ENCODE measurements at places on chromosomes 6 and 20. TPM values are rescaled to one million over a fixed set of nuclear protein-coding genes. Genes with fewer than 3 reads are reported as not detected.

DNA sequence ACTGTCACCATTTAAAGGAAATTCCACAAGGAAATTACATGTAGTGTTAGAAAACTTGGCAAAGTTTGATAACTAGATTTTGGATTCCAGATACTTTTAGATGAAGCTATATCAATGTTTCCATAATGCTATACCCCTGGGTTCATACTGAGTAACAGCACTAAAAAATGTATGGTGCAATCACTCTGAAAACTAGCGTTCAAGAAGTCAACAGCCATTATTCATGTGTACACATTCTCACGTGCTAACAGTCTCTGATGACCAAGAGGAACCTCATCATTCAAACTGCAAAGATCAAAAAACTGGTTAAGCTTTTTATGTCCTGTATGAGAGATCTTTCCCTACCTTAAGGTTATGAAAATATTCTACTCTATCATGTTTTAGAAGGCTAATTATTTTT is 197.6 kb downstream of the GMDS start:
- no peak overlapping the region for H3K27ac ChIP-seq
- H3K4me3 ChIP-seq = no peak overlapping the region
- no peaks in the 10 kb centered on the region for H3K36me3 ChIP-seq
- no peak for DNase-seq

- H3K36me3 ChIP-seq = no peaks in the 10 kb centered on the region
- DNase-seq = no peak
- peaks cover 37% of the 10 kb centered on the region for H3K4me1 ChIP-seq
- H3K27me3 ChIP-seq = no peaks in the 10 kb centered on the region
Observed at GRCh38 chr6:33742092-33742491, 4.6 kb downstream of the IP6K3 start.

- no peaks in the 10 kb centered on the region for H3K27me3 ChIP-seq
- DNase-seq = no peak
- no peak overlapping the region for H3K27ac ChIP-seq
Observed at GRCh38 chr20:646107-646867, 6.7 kb downstream of the SRXN1 start.

DNA sequence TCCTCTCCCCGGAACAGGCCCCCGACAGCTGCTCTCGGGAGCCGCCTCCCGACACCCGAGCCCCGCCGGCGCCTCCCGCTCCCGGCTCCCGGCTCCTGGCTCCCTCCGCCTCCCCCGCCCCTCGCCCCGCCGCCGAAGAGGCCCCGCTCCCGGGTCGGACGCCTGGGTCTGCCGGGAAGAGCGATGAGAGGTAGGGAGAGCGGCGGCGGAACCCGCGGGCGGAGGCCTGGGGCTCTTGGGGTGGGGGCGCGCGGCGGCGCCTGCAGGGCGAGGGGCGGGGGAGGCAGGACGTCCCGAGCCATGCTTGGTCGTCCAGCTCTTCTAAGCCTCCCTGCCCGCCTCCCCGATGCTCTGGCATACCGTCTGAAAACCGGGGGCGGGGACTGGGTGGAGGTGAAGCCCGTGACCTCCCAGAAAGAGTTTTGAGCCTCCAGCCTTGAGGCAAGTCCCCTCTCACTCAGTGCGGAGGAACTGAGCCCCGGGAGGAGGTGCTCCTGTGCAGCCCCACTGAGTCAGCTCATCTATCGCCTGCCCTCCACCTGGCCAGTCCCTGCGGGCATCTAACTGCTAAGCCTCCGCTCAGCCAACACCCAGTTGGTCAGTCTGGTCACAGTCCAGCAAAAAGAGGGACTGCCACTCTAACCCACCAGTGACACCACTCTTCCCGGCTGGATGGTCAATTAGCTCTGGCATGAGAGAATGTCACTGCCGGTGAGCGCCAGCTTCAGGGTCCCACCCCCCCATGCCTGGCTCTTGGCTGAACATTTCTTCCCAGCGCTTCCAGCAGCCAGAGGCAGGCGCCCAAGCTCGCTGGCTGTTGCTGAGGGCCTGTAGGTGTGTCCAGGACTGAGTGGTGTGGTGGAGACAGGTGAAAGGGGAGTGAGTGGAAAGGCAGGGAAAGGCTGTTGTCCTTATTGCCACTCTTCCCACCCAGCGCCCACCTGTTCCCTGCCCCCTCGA is 482 bp downstream of the DDR1 start:
- H3K27ac ChIP-seq = peak overlapping the region; percentile 95
- peak overlapping the region; percentile 61 for H3K4me3 ChIP-seq
- peaks cover 77% of the 10 kb centered on the region for H3K4me1 ChIP-seq
- DNase-seq = no peak
- H3K36me3 ChIP-seq = peaks cover 7% of the 10 kb centered on the region

DNA sequence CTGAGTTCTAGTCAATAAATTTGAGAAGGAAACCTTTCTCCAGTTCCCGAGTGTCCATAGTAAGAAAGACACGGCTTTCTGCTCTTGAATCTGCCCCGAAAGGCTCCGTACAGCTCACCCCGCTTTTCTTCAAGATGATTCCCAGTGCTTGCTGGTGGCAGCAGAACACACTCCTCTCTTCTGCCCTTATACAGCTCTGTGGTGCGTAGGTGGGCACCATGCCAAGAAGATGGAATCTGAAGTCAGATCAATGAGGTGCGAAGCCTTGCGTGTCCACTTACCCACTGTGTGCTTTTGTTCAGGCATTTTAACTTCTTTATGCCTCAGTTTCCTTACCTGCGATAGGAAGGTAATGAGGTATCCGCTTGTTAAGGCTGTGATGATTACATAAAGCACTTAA is 142.2 kb downstream of the WDR27 start:
- H3K27ac ChIP-seq = no peak overlapping the region
- no peaks in the 10 kb centered on the region for H3K27me3 ChIP-seq
- no peak overlapping the region for H3K4me3 ChIP-seq

- no peaks in the 10 kb centered on the region for H3K36me3 ChIP-seq
- no peaks in the 10 kb centered on the region for H3K27me3 ChIP-seq
- H3K4me1 ChIP-seq = no peaks in the 10 kb centered on the region
- no peak overlapping the region for H3K4me3 ChIP-seq
- no peak overlapping the region for H3K27ac ChIP-seq
- DNase-seq = no peak
Observed at GRCh38 chr6:146709036-146709622, 110.4 kb downstream of the ADGB start.

- no peaks in the 10 kb centered on the region for H3K27me3 ChIP-seq
- H3K36me3 ChIP-seq = no peaks in the 10 kb centered on the region
- no peak for DNase-seq
- H3K27ac ChIP-seq = no peak overlapping the region
Observed at GRCh38 chr6:19979059-19979458, 141.9 kb downstream of the ID4 start.

DNA sequence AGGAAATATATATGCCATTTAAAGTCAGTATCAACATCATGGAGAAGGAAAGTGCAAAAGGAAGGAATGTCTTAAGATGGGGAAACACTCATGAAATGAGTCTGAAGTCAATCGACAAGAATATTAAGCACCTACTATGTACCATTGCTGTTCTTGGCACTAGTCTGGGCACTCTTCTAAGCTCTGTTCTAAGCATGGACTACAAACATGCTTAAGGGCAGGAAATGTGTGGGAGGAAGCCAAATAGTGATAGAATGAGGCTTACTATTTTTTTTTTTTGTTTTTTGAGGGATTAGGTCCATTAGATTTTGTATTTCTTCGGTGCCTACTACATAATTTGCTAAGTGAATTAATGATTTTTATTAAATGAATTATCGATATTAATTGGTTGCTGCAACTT is 83.8 kb upstream of the SUPT3H start:
- H3K36me3 ChIP-seq = no peaks in the 10 kb centered on the region
- H3K27me3 ChIP-seq = no peaks in the 10 kb centered on the region
- no peak overlapping the region for H3K4me3 ChIP-seq
- no peaks in the 10 kb centered on the region for H3K4me1 ChIP-seq
- DNase-seq = no peak

- no peaks in the 10 kb centered on the region for H3K4me1 ChIP-seq
- no peaks in the 10 kb centered on the region for H3K27me3 ChIP-seq
- no peak overlapping the region for H3K4me3 ChIP-seq
Observed at GRCh38 chr20:59723607-59724456, 119.5 kb downstream of the PHACTR3 start.

GRCh38 chr6:51531623-51532022 is 555.8 kb downstream of the PKHD1 start:
- no peak for DNase-seq
- H3K4me1 ChIP-seq = no peaks in the 10 kb centered on the region
- H3K27me3 ChIP-seq = no peaks in the 10 kb centered on the region
- no peak overlapping the region for H3K27ac ChIP-seq

DNA sequence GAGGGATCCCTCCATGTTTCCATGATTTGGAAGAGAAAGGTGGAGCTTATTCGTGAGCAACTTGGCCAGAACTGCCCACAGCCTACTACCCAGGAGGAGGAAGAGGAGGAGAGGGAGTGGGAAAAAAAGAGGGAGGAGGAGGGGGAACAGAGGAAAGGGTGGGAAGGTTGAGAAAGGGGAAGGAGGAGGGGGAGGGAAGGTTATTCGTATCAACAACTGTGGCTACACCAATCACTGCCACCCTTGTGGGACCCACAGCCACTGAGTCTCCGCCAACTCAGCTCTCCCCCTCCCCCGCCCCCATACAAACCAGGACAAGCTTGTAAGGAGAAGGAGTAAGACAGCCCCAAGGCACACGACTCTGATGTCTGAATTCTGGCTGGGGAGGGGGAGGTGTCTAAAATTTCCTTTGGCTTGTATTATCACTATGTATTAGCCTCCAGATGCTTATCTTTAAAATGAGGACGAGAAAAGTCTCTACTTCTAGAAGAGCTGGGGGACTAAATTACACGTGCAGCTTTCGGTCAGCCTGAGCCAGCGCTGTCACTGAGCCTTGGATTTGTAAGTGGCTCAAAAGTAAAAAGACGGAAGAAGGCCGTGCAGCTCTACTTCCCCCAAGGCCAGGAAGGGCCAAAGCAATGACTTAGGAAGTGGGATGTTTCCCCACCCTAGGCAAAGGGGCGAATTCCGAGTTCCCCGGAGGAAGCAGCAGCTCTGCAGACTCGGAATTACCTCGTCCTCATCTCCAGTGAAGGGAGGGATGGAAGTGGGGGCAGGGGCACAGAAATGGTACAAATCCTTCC is 1.0 kb downstream of the FKBP1A start:
- H3K4me3 ChIP-seq = peak overlapping the region; percentile 91
- H3K27ac ChIP-seq = peak overlapping the region; percentile 88
- H3K27me3 ChIP-seq = no peaks in the 10 kb centered on the region
- peaks cover 65% of the 10 kb centered on the region for H3K4me1 ChIP-seq
- no peaks in the 10 kb centered on the region for H3K36me3 ChIP-seq

- H3K4me3 ChIP-seq = no peak overlapping the region
- H3K36me3 ChIP-seq = no peaks in the 10 kb centered on the region
- no peaks in the 10 kb centered on the region for H3K4me1 ChIP-seq
- no peak overlapping the region for H3K27ac ChIP-seq
- H3K27me3 ChIP-seq = no peaks in the 10 kb centered on the region
Observed at GRCh38 chr6:137723273-137724017, 143.6 kb upstream of the TNFAIP3 start.

- H3K4me1 ChIP-seq = no peaks in the 10 kb centered on the region
- no peak overlapping the region for H3K4me3 ChIP-seq
- no peaks in the 10 kb centered on the region for H3K27me3 ChIP-seq
- no peak overlapping the region for H3K27ac ChIP-seq
- peak; percentile 42 for DNase-seq
- H3K36me3 ChIP-seq = no peaks in the 10 kb centered on the region
Observed at GRCh38 chr6:17220040-17220910, 60.9 kb upstream of the RBM24 start.

DNA sequence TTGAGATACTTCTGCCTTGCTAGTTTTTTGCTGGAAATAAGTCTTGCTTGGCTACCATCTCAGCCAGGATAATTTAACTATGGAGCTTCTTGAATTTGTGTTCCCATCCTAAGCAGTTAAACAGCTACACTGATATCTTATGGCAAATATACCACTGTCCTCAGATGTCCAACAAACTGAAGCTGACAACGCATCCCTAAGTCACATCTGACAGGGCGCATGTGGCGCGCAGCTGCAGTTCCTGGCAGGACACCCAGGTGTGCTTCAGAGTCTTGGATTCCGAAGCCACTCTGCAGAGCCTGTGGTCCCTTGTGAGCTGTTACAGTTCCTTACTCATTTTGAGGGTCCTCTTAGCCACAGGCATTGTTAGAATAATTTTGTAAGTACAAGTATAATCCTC is 127.9 kb downstream of the WDR27 start:
- no peak for DNase-seq
- H3K4me3 ChIP-seq = no peak overlapping the region
- H3K36me3 ChIP-seq = no peaks in the 10 kb centered on the region
- H3K27me3 ChIP-seq = no peaks in the 10 kb centered on the region
- H3K27ac ChIP-seq = no peak overlapping the region
- H3K4me1 ChIP-seq = no peaks in the 10 kb centered on the region

- DNase-seq = no peak
- H3K27ac ChIP-seq = no peak overlapping the region
- H3K4me3 ChIP-seq = no peak overlapping the region
- no peaks in the 10 kb centered on the region for H3K36me3 ChIP-seq
- H3K27me3 ChIP-seq = no peaks in the 10 kb centered on the region
Observed at GRCh38 chr20:41058674-41059635, 30.3 kb downstream of the TOP1 start.

- H3K36me3 ChIP-seq = no peaks in the 10 kb centered on the region
- H3K27ac ChIP-seq = no peak overlapping the region
- no peaks in the 10 kb centered on the region for H3K4me1 ChIP-seq
- no peaks in the 10 kb centered on the region for H3K27me3 ChIP-seq
- no peak overlapping the region for H3K4me3 ChIP-seq
Observed at GRCh38 chr20:20561841-20562240, 150.6 kb downstream of the RALGAPA2 start.

DNA sequence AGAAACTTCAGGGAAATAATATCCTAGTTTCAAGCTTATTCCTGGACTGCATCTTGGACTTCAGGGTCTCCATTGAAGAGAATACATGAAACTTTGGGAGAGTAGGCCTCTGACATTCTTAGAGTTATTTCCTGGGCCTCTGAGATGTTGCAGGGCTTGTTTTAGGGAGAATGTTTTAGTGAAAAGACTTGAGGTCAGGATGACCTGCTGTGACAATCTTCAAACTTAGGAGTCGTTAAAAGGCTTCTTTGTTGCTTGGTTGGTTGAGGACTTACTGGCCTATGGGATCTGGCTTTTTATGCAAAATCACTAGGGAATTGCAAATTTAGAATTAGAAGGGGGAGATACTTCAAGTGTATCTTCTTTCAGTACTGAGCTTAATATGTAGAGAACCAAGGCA is 613.2 kb upstream of the FLRT3 start:
- H3K27ac ChIP-seq = peak overlapping the region; percentile 79
- no peaks in the 10 kb centered on the region for H3K27me3 ChIP-seq
- peaks cover 47% of the 10 kb centered on the region for H3K4me1 ChIP-seq
- H3K4me3 ChIP-seq = no peak overlapping the region

- no peaks in the 10 kb centered on the region for H3K36me3 ChIP-seq
- no peaks in the 10 kb centered on the region for H3K4me1 ChIP-seq
- DNase-seq = no peak
- no peaks in the 10 kb centered on the region for H3K27me3 ChIP-seq
Observed at GRCh38 chr20:36339646-36340592, 33.8 kb downstream of the DLGAP4 start.

- H3K27ac ChIP-seq = no peak overlapping the region
- H3K36me3 ChIP-seq = no peaks in the 10 kb centered on the region
- no peak for DNase-seq
- H3K27me3 ChIP-seq = no peaks in the 10 kb centered on the region
- H3K4me1 ChIP-seq = peaks cover 14% of the 10 kb centered on the region
- no peak overlapping the region for H3K4me3 ChIP-seq
Observed at GRCh38 chr6:169974663-169975062, 223.2 kb downstream of the ERMARD start.

ZNF512B gene
- 10.3 TPM for total RNA-seq

VGLL2 gene
- not detected for total RNA-seq

POU5F1 gene
- total RNA-seq = 0.98 TPM

GTF3C6 gene
- total RNA-seq = 25.5 TPM

CLVS2 gene
- total RNA-seq = 1.5 TPM

MATN4 gene
- total RNA-seq = not detected

CD93 gene
- 45.4 TPM for total RNA-seq

GRIK2 gene
- total RNA-seq = 8.8 TPM

DACT2 gene
- 1.5 TPM for total RNA-seq

NT5DC1 gene
- total RNA-seq = 6.1 TPM

Measured in vagina (tissue), 2 donors.